Activated CD4-positive, alpha-beta T cell treated with anti-CD3 and anti-CD28 coated beads for 48 hours (primary cell): ENCODE measurements at places on chromosomes 12 and 14.

DNA sequence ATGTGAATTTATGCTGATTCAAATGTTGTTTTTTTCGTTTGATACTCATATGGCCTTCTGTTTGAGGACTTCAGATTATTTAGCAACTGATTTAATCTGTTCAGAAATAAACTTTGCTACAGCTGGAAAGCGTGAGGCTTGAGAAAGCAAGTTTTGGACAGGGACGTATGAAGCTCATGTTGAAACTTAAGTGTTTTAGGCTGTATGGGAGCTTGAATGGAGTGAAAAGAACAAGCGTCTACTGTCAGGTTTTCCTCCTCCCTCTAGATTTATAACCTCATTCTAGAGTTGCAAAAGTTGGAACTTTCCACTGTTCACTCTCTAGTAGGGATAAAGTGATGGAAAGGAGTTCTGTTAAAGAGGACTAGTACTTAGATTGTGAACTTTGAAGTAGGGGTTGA lies 1.0 kb downstream of the PRPF39 start:
- no peak for DNase-seq

DNA sequence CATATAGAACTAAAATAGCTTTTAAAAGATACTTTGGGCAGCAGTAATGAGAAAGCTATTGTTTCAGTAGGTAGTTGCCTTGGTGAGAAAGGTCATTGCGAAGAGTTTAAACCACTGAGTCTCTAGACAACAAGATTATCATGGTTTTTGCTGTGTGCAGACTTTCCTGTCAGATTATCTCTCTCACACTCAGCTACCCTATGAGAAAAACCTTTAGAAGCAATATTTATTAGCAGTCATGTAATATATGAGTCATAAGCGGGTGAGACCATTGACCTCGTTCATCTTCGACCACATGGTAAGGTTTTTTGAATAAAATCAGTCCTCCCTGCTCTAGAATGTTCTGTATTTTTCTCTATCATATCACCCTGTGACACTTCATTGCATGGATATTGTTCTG lies 59.9 kb downstream of the GPR65 start:
- no peak for DNase-seq

GRCh38 chr14:68894802-68895703 lies 84.0 kb downstream of the ACTN1 start:
- no peak for DNase-seq

DNA sequence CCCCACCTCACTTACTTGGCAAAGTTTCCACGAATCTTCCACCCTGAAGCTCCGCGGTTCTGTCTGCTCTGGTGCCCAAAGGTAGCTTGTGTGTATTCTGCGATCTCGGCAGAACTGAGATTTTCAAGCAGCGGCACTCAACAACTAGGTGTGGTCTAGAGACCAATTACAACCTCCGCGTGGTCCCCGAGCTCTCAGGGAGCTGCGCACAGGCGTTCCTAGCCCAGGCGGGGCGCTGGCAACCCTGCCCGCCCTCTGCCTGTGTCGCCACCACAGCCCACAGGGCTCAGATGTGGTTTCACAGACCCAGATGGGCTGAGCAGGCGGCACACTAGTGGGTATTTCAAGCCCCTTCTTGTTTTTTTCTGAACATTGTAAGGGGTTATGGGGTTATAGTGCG lies 1.5 kb upstream of the DIABLO start:
- DNase-seq: peak; percentile 30

DNA sequence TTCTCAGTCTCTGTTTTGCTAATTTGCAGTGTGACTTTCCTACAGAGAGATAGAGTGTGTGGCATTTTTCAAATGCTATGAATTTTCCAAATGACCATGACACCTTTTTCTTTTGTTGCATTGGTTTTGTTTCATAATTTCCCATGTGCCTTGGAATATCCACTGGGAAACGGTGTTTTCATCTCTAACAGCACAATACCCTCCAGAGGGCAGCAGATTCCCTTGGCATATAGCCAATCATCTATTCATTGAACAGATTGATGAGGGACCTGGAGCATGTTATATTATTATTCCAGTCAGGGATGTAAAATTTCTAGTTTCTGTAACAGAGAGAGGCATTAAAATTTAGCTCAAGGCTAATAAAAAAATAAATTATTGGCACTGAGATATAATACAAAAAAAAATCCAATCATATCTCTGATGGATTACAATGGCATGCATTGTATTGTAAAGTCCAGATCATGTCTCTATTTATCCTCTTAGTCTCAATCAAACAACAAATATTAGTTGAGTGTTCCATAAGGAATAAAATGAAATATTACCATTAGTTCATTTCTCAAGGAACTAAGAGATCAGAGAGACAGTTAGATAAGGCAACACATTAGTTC lies 29.6 kb upstream of the NTN4 start:
- no peak for DNase-seq
